ENCODE measurements at places on chromosomes 7 and 10.

- no peak for DNase-seq
- H3K27ac ChIP-seq, result no peak overlapping the region
- H3K4me1 ChIP-seq, result peaks cover 12% of the 10 kb centered on the region
These were observed 133.4 kb upstream of the MKLN1 start for GRCh38 chr7:131194070-131194865.

DNA sequence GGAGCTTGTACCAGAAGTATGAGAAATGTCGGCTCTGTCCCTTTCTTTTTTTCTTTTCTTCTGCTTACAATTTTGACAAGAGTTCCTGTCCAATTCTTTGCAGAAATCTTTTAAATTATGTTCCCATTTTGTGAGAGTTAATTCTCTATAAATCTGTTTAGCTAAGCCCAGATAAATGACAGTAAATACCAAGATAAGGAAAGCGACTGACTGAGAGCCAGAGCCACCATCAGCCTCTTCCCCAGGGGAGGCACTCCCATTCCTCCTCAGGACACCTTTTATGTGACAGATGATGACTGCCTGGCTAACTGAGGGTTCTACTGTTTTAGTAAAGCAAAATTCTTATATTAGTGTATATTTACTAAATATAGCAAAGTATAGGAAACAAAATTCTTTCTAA, 6.9 kb upstream of the GGCT start:
- no peaks in the 10 kb centered on the region for H3K36me3 ChIP-seq
- H3K4me3 ChIP-seq, result no peak overlapping the region
- DNase-seq, result no peak
- H3K4me1 ChIP-seq, result no peaks in the 10 kb centered on the region
- H3K27ac ChIP-seq, result no peak overlapping the region

DNA sequence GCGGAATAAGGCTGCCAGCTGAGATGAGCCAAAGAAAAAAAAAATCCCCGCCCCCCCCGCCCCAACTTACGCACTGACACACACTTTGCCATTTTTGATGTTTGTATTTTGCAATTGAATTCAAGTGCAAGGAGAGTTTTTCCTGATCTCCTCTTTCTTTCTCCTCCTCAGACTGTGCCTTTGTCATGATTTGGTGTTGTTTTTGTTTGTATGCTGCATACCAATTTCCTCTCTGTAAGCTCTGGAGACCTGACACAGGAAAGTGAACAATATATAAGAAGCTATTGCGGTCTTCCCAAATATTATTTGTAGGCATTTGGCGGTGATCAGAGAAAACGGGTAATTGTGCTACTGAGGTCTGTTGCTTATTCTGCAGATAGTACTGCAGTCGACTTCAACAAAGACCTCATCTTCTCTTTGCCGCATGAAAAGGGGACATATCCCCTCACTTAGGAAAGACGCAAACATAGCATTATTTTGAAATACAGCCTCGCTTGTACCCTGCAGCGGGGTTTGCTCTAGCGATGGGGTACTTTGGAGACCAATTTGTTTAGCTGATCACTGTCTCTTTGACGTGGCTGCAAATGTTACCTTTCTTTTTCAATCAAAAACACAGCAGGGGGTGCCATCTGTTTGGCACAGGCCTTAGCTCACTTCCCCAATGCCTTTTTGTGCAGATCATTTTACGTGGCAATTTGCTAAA, 206.6 kb downstream of the SKAP2 start:
- no peaks in the 10 kb centered on the region for H3K36me3 ChIP-seq
- no peak overlapping the region for H3K27ac ChIP-seq
- H3K27me3 ChIP-seq, result no peaks in the 10 kb centered on the region
- H3K4me3 ChIP-seq, result peak overlapping the region; percentile 49
- H3K4me1 ChIP-seq, result peaks cover 17% of the 10 kb centered on the region

DNA sequence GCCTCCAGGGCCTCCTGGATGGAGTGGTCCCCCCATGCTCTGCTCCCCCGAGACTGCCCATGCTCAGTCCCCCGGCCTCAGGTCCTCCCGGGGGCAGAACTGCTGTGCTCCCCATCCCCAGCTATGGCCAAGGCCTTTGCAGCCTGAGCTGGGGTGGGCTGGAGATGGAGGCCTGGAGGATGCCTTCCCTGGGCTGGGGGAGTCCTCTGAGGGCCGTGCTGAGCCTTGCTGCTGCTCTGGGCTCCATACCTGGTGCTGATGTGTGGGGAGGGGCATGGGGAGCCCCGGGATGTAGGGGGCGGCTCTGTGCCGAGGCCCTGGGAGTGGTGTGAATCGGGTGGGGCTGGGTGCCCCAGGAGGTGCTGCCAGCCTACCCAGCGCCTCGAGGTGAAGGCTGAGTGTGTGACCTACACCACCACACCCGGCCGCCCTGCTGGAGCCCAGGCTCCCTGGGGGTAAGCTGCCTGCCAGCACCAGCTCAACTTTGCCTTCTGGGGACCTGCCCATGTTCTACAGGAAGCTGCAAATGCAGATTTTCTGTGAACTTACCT, 109.5 kb downstream of the UNCX start:
- H3K4me3 ChIP-seq, result no peak overlapping the region

DNA sequence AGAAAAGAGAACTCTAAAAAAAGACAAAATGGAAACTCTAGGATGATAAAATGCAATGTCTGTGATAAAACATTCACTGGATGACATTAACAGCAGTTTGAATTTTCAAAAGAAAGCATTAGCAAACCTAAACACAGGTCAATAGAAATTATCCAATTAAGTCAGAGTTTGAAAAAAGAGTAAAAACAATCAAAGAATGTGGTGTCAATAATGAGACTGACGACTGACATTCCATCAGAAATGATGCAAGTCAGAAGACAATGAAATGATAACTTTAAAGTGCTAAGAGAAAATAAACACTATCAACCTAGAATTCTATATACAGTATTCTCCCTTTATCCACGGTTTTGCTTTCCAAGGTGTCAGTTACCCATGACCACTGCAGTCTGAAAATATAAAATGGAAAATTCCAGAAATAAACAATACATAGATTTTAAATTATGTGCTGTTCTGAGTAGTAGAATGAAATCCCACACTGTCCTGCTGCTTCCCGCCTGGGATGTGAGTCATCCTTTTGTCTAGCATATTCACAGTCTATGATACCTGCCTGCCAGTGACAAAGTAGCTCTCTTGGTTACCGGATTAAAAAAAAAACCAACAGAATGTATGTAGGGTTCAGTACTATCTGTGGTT, 38.3 kb upstream of the SFMBT2 start:
- H3K4me1 ChIP-seq, result no peaks in the 10 kb centered on the region
- H3K27me3 ChIP-seq, result no peaks in the 10 kb centered on the region
- DNase-seq, result no peak
- H3K4me3 ChIP-seq, result no peak overlapping the region
- H3K36me3 ChIP-seq, result no peaks in the 10 kb centered on the region

DNA sequence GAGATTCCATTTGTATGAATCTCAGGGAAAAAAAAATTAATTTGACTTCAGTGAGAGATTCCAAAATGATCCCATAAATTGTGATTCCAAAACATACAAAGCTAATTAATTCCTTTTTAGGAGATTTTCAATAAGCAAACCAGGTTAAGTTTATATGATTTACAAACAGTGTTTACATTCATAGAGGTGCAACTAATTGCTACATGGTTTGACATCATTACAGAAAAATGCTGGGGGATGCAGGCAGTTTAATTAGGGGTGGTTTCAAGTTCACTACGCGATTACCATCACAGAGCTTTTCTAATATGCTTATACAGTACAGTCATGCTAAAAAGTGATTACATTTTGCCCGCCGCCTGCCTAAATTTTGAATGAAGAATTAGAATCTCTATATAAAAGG, 143.2 kb upstream of the MGMT start:
- no peak overlapping the region for H3K27ac ChIP-seq
- H3K36me3 ChIP-seq, result no peaks in the 10 kb centered on the region
- DNase-seq, result no peak
- no peak overlapping the region for H3K4me3 ChIP-seq
- H3K27me3 ChIP-seq, result no peaks in the 10 kb centered on the region
- no peaks in the 10 kb centered on the region for H3K4me1 ChIP-seq

DNA sequence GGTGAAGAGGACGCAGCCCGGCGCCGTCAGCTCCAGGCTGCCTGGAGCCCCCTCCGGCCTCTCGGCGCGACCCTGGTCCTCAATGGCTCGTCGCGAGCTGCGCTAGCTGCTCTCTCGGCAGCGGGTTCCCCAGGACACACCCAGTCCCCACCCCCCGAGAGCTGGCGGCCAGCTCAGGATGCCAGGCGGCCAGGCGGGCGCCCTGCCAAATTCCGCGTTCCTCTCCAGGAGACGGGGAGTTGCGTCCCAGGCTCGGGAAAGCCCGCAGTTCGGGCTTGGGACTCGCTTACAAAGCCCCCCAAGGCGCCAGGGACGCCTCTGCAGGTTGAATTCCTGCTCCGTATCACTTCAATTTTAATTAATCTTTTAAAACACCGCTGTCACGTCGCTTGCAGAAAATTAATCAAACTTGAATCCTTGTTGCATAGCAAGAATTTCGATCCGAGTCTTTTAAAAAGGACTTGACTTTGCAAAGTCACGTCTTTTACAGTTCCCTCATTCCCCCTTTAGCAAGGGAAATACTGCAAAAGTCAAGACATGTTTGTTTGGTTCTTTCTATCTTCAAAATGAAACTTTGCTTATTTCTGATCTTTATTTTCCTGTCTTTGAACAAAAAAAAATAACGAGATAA, 28.2 kb downstream of the SKIDA1 start:
- no peaks in the 10 kb centered on the region for H3K36me3 ChIP-seq
- peak overlapping the region; percentile 88 for H3K4me3 ChIP-seq
- H3K27ac ChIP-seq, result peak overlapping the region; percentile 86
- H3K27me3 ChIP-seq, result peaks cover 21% of the 10 kb centered on the region

DNA sequence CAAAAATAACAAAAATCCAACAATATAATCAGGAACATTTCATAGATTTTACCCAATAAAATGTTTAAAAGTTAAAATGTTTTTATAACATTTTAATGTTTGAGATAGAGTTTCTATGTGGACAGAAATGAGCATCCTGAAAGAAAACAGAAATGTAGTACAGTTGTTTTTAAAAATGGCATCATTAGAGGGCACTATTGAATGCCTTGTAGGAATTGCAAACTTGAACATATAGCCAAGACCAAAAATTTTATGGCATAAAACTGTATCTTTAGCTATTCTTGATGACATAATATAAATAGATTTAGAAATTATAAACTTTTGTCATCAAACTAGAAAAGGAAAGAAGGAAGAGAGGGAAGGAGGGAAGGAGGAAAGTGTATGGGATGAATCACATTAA, 1372.7 kb downstream of the GATA3 start:
- no peaks in the 10 kb centered on the region for H3K27me3 ChIP-seq
- no peaks in the 10 kb centered on the region for H3K4me1 ChIP-seq
- no peak overlapping the region for H3K27ac ChIP-seq
- H3K4me3 ChIP-seq, result no peak overlapping the region
- no peaks in the 10 kb centered on the region for H3K36me3 ChIP-seq
- no peak for DNase-seq

DNA sequence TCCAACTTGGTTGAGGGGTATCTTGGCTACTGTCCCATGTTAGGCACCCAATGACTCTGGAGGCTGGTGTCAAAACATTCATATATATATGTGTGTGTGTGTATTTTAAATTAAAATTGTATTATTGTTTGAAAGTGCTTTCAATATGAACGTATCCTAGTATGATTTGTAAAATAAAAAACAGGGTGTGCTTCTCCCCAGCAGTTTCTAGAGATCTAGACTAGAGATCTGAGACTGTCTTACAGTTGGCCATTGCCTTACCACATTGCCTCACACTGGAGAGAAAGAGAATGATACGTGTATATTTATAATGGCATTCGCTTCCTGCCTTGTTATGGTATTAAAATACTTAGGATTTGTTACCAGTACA, 1.2 kb downstream of the BAG3 start:
- peaks cover 2% of the 10 kb centered on the region for H3K27me3 ChIP-seq
- H3K4me3 ChIP-seq, result peak overlapping the region; percentile 93
- no peaks in the 10 kb centered on the region for H3K36me3 ChIP-seq
- no peak for DNase-seq

GRCh38 chr10:17527514-17528146, 73.2 kb upstream of the ST8SIA6 start:
- H3K27me3 ChIP-seq, result no peaks in the 10 kb centered on the region
- no peaks in the 10 kb centered on the region for H3K36me3 ChIP-seq
- no peak overlapping the region for H3K4me3 ChIP-seq
- no peak overlapping the region for H3K27ac ChIP-seq
- DNase-seq, result no peak
- no peaks in the 10 kb centered on the region for H3K4me1 ChIP-seq
